ENCODE measurements at places on chromosomes 7 and 10.

GRCh38 chr7:36153571-36154097 is 580 bp downstream of the EEPD1 start:
- DNase-seq: no peak

- DNase-seq: no peak
Measured at GRCh38 chr10:120578890-120579289, 121.9 kb downstream of the PLPP4 start.

DNA sequence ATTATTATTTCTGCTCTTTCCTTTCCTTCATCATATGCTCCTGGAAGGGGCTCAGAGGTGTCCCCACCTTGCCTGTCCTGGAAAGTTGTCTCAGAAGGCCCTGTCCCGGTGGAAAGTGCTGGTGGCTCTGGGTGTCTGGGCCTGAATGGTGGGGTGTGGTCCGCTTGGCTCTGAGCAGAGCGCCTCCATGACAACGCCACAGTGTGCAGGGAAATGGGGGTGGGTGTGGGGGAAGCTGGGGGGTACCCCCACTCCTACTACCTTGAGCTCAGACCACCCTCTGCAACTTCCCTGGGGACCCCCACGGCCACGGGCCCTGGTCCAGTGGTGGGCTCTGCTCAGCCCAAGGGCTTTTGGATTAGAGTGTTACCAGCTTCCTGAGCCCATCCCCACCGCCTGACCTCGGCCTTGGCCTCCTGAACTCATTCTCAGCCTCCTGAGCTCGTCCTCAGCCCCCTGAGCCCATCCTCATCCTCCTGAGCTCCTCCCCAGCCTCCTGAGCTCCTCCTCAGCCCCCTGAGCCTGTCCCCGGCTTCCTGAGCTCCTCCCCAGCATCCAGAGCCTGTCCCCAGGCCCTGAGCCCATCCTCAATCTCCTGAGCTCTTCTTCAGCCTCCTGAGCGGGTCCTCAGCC is 106.4 kb upstream of the FAM20C start:
- DNase-seq: no peak

GRCh38 chr10:47239211-47239610 is 60.8 kb upstream of the GDF10 start:
- no peak for DNase-seq

- DNase-seq: no peak
Measured at GRCh38 chr10:58184120-58184670, 83.5 kb downstream of the IPMK start.

DNA sequence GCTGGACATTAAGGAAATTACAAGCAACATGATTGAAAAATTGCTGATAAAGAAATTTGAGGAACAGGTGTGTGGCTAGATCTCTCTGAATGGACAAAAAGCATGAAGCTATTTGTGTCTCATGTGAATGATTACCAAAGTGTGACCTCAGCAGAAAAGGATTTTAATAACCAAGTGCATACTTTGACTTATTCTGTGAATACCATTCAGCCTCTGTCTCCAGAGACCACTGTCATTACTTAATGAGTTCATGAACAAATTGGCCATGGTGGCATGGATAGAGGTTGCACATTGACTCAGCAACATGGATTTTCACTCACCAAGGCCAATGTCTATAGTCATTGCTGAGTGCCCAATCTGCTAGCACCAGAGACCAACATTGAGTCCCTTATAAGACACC is 874.6 kb upstream of the POT1 start:
- no peak for DNase-seq

GRCh38 chr7:75958802-75959543 is 35.4 kb downstream of the TMEM120A start:
- no peak for DNase-seq

DNA sequence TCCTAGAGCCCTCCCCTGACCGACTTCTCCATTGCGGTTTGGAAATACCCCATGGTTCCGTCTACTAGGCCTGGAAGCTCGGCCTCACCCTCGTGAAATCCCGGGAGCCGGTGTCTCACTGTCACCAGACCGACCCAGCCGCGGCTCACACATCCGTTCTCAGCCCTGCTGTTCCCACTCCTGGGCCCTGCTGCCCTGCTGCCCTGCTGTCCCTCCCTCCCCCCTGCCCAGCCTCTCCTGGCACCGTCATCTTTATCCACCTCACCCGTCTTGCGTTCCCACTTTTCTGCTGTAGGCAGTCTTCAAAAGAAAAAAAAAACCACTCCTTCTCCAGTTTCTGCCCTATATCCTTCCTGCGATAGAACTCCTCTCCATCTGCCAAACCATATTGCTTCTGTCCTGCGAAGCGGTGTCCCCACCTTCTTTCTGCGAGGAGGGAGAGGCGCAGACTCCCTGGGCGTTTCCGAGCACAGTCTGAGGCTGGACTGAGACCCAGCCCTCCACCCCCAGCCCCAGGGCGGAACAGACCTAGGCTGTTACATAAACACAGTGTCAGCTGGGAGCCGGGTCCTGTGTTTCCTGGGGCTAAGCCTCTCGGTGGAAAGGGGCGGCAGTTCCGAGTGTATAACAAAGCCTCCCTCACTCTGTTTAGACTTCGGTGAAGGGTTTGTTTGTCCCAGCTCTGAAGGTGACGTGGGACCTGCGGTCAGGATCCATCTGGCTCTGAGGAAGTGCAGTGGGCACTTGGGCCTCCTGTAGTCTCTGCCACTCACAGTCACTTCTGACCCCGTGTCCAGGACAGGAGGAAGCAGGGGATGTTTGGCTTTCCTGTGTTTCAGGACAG is 2.8 kb downstream of the AGAP3 start:
- DNase-seq: no peak

GRCh38 chr10:70048030-70048723 is 4.5 kb upstream of the MACROH2A2 start:
- DNase-seq: no peak

GRCh38 chr7:44131173-44132029 is 8.1 kb upstream of the POLD2 start:
- DNase-seq: no peak

DNA sequence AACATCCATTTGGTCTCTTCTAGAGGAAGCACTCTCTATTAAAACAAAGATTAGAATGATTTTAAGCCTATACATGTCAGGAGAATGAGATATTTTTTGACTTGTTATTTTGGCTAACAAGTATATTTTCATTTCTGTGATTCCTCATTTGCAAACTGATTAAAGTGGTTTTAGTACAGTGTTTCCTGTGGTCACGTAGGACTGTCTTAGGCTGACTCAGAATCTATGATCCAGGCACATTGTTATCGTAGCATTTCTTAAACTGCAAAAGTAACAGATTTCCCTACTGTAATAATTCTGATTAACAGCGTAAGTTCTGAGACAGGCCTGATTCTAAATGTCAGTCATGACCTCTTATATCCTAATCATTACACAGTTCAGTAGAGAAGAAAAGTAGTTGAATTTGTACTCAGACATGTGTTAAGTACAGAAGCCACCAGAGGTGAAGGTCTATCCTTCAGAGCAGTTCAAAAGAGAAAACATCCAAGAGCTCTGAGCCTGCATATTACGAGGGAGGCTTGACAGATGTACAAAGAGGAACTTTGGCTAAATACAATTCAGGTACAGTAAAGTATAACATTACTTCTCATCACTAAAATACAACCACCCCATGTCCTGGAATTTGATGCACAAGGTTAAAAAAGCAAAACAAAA is 124.1 kb upstream of the TEX47 start:
- no peak for DNase-seq

DNA sequence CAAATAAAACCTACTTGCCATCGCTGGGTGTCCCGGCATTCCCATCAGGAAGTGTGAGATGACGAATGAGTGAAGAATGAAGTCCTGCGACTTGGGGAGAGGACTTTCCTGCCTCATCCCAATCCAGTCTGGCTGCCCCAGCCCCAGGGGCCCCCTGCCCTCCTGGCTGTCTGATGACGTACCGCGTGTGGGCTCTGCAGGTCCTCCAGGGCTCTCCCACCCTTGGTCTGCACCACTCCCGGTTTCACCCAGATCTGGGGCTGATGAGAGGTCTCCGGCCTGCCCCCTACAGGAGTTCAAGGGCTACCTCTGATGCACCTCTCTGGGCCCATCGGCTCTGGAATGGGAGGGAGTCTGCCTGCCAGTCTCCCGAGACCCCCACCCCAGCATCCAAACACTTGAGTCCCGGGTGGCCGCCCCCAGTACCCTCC is 9.8 kb downstream of the ATP6V1F start:
- no peak for DNase-seq

DNA sequence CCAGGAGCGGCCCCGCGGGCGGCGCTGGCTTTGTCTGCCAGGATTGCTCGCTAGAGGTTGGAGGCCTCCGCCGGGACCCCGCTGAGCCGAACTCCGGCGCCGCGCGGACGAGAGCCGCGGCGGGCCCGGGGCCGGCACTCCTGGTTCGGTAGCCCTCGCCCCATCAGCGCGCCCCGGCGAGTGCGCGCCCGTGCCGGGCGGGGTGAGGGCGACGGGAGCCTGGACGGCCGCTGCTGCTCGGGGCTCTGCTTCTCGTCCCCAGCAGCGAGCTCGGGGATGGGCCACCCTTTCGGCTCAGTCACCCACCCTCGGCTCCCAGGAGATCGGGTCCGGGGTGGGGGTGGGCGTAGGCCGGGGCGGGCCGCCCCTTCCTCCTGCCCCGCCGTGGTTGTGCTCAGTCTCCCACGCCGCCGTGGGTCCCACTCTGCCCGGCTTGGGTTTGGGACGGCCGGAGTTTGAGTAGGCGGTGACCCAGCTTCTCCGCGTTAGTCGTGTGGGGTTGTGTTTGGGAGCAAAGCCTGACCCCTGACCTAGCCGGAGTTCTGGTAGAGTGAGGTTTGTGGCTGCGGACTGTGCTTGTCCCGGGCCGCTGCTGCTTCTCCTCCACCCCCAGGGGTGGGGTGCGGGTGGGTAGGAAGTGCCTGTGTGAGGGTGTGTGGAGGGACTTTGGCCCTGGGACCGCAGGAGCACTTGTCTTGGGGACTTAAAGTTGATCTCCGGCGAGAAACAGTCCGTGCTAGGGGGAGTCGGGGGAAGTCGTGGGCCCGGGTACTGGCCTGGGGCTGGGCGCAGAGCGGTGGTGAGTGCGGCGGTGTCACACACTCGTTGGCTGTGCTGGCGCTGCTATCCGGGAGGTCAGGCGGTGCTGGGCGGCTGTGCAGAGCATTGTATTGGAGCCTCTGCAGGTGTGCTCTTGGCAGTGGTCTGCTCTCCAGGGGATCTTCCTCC is 677 bp downstream of the TSPAN14 start:
- no peak for DNase-seq

DNA sequence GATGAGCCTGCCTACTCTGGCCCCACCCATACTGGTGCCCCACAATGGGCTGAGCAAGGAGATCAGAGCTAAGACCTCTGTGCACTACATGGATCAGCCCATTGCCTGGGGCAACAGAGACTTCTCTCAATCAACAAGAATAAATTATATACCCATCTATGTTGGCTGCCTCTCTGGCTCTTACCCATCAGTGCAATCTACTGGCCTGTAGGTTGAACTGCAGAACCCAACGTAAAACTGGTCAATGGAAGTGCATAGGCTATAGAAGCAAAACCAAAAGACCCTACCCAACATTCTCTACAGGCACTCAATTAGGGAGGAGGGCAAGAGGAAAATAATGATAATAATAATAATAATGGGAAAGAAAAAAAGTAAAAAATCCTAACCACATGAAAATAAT is 574.3 kb downstream of the MAGI2 start:
- DNase-seq: no peak

DNA sequence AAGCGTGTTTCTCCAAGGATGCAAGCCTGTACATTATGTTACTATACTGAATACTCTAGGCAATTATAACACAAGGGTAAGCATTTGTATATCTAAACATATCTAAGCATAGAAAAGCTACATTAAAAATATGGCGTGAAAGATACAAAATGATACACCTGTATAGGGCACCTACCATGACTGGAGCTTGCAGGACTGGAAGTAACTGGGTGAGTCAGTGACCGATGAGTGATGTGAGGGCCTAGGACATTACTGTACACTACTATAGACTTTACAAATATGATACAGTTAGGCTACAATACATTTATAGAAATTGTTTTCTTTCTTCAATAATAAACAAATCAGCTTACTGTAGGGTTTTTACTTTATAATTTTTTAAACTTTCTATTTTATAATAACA is 1127.2 kb upstream of the LRRN3 start:
- no peak for DNase-seq

GRCh38 chr10:30007406-30007805 is 52.0 kb downstream of the JCAD start:
- no peak for DNase-seq

- DNase-seq: no peak
Measured at GRCh38 chr10:52906046-52906445, 133.5 kb upstream of the MBL2 start.

DNA sequence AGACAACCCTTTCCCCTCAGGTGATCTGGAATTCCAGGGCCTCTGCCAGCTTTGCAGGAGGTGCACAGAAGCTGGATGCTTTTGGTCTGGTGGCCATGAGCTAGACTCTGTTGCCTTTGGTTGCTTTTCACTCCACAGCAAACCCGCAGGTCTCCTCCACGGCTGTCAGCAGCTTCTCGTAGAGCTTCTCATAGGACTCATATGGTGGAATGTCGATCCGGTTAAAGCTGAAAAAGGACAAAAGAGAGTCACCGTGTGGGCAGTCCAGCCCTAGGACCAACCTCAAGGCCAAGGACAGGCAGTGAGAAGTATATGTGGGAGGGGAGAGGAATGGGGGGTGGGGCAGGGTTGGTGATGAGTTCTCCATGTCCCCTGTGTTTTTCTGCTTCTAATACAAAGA is 113.5 kb downstream of the SMURF1 start:
- no peak for DNase-seq

DNA sequence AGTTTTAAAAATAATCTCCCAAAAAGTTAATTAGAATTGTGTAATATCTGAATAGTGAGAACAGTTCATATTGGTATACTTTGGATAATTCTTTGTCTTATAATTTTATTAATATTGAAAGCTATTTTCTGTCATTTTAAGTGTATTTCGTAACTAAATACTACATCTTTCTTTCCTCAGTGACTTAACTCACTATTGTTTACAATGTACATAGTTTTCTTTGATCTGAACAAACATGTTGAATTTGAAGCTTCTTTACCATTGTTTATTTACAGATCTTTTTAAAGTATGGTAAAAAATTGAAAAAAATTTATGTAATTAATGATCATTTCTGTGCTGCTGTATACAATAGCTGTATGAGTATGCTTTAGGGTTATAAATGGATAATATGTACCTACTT is 5.1 kb downstream of the PDCD4 start:
- DNase-seq: no peak

- no peak for DNase-seq
Measured at GRCh38 chr7:16934722-16935340, 53.0 kb upstream of the AGR3 start.

DNA sequence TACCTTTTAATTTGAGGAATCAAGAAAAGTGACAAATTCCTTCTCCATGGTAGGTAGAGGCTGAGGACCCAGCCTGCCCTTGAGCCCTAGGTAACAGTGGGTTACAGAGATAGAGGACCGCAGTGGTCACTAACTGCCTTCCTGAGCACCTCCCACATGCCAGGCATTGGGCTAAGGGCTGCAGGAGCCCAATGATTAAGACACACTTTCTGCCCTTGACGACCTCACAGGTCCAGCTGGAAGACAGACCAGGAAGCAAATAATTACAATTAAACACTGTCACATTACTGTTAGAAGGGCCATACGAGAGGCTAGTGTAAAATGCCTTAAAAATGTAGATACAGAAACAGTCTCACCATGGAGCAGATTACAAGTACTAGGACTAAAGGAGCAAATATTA is 156.8 kb upstream of the NFE2L3 start:
- DNase-seq: no peak

All from NCI-H1436 (cell line).